ENCODE measurements at places on chromosomes 6 and 20. TPM values are rescaled to one million over a fixed set of nuclear protein-coding genes. Genes with fewer than 3 reads are reported as not detected.

DNA sequence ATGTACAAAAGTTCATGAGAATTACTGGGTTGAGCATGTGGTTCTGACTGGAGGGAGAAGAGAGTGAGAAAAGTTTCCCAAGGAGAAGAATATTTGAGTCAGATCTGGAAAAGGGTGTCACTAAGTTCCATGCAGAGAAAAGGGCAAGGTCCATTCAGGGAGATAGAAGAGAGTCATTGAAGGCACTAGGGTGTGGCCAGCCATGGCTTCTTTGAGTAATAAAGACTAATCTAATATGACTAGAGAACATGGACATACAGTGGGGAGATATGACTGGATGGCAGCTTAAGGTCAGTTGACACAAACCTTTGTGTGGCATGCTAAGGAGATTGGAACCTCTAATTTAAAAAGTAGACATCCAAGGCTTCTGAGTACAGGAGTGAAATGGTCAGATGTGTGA, 10.7 kb upstream of the SLC17A4 start:
- DNase-seq: no peak

GRCh38 chr6:69774740-69775584, 21.8 kb downstream of the LMBRD1 start:
- DNase-seq: no peak

- no peak for DNase-seq
Measured at GRCh38 chr6:76438768-76439167, 366.3 kb upstream of the IMPG1 start.

GRCh38 chr20:5865604-5866003, 84.7 kb downstream of the TRMT6 start:
- DNase-seq: no peak

DNA sequence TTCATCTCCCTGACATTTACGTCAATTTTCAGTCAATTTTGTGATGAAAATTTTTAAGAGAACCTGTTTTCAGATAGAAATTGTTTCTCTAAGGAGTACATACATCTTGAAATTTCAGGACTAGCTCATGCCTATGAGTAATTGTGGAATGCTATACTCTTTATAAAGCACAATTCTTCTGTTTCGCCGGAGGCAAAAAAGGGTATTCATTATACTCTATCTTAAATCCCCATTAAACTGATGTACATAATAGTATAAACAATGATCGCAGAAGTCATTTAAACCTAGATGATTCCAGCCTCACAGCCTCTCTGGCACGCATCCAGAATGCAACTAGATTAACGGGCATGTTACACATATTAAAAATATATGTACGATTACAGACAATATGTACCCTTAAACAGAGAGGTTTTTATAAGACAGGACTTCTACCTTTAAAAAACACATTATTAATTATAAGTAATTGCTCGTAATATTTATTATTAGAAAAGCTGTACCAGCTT, 62.6 kb downstream of the NRSN1 start:
- DNase-seq: no peak

DNA sequence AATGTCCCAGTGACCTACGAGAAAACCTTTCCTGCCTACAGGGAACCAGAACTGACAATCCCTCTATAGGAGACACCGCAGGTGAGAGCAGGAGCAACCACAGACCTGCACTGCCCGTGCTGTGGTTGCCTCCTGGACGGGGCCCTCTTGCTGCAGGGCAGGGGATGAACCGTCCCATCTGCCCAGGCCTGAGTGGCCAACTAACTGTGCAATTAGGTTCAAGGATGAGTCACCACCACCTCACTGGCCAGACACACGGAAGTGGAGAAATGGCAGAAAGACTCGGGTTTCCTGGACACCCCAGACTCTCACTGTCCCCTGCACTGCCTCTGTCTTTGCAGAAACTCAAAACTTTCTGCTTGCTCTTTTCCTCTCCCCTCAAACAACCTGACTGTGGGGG, 13.8 kb upstream of the HLA-G start:
- no peak for DNase-seq

GRCh38 chr20:51059862-51060261, 37.0 kb upstream of the KCNG1 start:
- no peak for DNase-seq

DNA sequence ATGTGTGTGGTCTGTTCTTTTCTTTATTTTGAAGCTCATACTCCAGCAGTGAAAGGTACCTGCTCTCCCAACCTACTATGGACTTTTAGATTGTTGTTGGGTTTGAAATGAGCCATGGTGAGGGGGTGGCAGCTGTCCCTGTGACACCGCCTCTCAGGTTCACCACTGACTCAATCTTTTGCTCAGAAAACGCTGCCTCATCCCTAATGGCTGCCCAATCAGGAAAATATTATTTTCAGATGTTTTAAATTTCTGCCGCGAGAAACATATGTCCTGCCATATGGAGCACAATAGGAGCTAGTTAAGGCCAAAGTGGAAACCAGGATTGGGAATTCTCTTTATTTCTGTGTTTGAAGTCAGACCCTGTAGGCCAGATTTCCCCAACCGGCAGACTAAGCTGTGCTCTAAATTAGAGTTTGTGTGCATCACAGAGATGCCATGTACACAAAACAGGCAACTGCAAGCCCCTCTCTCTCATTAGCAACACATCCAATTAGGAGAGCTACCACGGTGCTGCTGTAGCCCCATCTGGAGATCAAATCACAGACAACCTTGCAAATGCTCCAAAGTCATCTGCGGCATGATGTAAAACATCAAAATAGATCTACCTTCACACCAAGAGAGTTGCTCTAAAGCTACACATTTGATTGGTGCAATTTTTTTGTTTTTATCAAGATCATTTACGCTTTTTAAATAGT, 144.1 kb upstream of the BACH2 start:
- DNase-seq: no peak

DNA sequence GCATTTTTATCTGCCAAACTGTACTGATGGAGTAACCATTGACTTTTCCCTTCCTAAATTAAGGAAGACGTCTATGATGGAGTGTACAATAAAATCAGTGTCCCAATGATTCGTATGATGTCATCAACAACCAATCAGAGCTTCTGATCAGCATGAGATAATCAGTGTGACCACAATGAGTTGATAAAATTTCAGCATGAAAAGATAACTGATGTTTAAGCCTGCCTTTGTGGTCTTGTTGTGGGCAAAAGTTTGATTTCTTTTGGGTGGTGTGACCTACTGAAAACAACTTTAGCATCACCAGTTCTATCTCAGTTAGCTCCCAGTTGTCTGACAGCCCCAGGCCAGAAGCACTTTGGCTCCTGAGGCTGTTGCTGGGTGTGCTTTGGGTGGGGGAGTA, 3.3 kb downstream of the PCIF1 start:
- no peak for DNase-seq

GRCh38 chr6:130035211-130035610, 16.8 kb downstream of the L3MBTL3 start:
- DNase-seq: no peak

- DNase-seq: peak; percentile 42
Measured at GRCh38 chr6:41531591-41532582, 14.3 kb upstream of the FOXP4 start.

- DNase-seq: no peak
Measured at GRCh38 chr6:77716311-77716710, 63.5 kb downstream of the MEI4 start.

DNA sequence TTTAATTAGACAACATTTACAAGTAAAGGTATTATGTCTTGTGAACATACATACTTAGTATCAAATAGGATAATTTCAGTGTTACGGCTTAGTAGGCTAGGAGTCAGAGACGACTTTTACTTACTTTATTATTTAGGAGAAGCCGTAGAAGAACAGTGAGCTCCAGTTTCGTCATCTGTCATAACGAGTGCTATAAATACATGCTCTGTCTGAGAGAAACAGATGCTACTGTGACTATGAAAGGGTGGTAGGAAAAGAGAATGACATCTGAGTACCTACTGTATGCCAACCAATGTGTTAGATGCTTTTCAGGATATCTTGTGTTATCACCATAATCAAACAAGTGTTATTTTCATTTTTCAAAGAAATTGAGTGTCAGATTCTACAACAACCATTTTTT, 119.0 kb downstream of the EYA4 start:
- DNase-seq: no peak

DNA sequence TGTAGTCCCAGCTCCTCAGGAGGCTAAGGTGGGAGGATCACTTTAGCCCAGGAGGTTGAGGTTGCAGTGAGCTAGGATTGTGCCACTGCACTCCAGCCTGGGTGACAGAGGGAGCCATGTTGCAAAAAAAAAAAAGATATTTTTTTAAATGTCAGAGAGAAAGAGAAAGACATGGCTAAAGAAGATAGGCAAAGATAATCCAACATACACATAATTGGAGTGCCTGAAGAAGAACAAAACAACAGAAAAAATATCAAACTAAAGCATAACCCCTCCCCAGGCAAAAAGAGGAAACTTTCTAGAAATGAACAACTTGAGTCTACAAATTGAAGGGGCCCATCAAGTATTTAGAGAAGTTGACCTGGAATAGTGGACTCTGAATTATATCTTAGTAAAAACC, 14.0 kb upstream of the GRM4 start:
- no peak for DNase-seq

DNA sequence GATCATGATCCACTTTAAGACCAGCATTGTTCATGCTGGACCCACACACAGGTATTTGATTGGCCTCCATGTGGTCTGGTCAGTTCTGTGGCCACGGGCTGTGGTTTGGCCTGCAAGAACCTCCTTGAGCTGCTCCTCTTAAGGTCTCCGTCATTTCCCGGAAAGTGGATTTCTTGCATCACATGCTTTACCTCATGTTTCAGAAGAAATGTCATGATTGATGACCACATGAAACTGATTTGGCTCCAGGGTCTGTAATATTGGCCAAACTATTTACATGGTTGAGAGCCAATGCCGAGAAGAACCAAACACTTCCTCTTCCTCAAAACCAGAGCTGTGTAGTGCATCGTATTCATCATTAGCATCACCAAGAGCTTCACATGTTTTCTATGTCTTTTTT, 13.2 kb upstream of the RSPH3 start:
- DNase-seq: no peak

DNA sequence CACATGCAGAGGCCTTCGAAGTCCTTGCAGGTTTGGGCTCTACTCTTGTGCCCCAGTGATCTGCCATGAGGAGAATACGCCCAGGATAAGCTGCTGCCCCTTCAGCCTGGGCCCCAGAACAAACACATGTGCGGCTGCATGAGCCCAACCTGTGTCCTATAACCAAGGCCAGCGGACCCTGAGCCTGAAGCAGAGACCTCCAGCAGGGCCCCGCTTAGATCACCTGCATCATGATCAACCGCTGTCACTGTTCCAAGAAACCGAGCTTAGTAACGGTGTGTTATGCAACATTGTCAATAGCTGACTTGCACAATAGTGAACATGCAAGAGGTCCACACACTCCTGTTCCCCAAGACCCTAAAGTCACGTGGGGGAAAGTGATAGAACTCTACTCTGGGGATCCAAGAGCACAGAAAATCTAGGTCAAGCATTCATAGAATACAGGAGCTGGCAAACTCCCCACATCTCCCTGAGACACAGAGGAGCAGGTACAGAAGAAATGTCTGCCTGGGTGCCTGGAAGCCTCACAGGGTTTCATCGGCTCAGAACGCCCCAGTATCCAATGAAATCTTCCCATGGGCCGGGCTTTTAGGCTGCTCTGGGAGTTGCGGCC, 136.2 kb downstream of the BMP7 start:
- no peak for DNase-seq

SLC44A4 gene
- under 0.01 TPM for total RNA-seq

HSPA12B gene
- total RNA-seq: 10.2 TPM

GSTA3 gene
- not detected for total RNA-seq

NKAPL gene
- total RNA-seq: under 0.01 TPM

SOX18 gene
- total RNA-seq: 75.7 TPM

CCN2 gene
- 178 TPM for total RNA-seq

ABT1 gene
- total RNA-seq: 20.2 TPM

TRIM40 gene
- not detected for total RNA-seq

BTNL2 gene
- not detected for total RNA-seq

HDGFL1 gene
- not detected for total RNA-seq
